ENCODE measurements at places on chromosomes 1 and 21.

DNA sequence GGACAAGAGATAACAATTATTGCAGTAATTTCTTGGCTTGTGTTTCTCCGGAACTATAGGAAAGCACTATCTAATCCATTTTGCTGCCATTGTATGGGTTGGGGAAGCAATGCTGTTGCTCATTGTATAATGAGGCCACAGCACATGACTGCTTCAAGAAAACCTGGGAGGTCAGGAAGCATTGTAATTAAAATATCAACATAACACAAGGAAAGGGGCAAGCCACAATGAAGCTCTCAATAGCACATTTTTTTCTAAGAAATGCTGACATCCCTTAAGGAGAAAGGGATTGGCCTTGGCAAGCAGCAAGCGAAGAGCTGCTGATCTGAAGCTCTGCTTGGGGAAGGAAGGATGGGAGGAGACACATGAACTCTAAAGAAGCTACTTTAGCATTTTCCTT is 44.0 kb downstream of the PLPP3 start:
- no peak for DNase-seq

- no peak for DNase-seq
Measured at GRCh38 chr1:17636612-17637011, 97.1 kb downstream of the ARHGEF10L start.

DNA sequence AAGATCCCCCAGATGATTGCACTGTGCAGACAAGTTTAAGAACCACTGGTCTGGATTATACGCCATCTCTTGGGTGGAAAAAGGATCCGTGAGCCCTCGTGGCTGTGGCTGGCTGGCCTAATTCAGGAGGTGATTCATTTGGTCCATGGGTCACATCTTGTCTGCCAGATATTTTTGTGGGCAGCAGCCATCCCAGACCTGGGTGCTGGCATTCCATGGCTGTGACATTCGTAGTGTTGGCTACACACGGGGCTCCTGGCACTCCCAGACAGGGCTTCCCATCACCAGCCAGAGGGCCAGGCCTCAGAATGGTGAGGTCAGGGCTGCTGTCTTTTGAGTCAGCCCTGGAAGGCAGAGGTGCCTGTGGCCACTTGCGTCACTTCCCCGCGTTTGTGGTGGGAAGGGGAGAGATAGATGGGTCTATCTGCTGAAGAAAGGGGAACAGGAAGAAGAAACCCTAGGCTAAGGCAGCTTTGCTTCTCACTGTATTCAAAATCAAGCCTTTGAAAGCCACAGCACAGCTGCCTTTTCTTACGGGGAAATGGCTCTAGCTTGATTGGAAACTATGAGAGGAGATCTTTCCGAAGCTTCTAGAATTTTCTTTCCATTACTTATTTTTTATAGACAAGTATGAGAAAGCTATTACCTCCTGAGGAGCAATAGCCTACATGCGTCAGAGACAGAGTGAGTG is 32.4 kb downstream of the EIF2D start:
- peak; percentile 61 for DNase-seq

GRCh38 chr1:236092899-236093298 is 28.0 kb upstream of the NID1 start:
- DNase-seq, result no peak

DNA sequence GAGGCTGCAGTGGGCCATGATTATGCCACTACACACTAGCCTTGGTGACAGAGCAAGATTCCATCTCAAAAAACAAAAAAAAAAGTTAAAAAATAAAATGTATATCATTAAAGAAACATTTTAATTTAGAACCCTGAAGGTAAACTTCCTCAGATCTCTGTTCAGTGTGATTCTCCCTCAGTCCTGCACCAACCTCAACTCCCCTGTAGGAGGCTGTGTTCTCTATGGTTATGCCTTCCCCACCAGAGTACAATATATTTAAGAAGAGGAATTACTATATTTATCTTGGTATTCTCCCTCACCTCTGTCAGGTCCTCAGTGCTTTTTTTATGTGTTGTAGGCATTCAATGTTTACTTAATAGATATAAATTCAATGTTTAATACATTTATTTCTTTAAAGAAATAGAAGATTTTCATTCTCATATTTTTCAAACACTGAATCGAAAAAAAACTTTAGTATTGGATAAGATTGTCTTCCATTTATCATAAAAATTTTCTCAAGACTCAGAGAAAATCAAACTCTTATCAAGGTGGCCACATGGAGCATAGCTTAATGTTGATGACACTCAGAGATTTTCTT is 4.8 kb upstream of the LRRC8B start:
- DNase-seq, result no peak

DNA sequence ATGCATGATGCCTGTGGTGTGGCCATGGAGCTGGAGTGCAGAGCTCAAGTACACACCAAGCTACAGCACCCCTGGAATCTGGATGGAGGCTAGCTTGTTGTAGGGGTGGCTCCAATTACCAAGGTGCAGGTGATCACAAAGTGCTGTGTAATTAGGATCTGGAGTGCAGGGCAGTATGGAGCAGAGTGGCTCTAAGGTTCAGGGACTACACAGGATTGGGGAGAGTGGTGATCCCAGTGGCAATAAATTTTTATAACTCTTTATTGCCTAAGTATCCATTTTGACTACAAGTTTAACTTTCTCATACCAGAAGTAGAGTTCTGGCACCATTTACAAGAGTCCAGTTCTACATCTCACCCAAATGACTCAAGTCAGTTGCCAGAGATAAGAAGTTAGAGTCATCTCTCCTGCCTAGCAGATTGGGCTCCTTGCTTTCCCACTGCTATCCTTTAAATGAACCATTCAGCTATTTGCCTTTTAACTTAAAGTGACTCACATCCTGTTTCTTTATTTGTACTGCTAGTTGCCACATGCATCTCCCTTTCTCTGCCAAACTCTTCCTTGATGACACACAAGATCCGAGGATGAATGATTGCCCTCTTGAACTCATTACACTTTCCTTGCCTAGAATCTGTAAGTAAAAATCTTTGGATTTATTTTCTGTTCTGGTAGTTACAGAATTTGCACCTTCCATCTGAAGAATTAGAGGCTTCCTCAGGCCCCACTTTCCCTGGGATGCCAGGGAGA is 427.2 kb downstream of the KCNT2 start:
- DNase-seq, result no peak

GRCh38 chr1:239262538-239262937 is 123.8 kb upstream of the CHRM3 start:
- no peak for DNase-seq

DNA sequence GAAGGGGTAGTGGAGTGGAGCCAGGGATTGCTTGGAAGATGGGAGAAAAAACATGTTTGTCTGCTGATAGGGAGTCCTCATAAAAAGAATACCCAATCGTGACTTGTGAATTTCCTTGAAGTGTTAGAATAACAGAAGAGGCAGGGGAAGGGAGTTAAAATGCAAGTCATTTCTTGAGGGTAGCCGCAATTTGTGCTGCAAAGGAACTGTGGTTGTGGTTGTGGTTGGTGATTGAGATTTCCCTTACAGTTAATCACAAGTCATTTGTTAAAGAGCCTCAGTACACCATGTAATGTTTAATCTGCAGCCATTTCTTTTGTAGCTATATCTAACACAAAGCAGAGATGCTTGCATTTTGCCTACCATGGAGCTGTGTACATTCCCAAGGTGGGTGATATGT is 38.5 kb upstream of the EGLN1 start:
- DNase-seq, result peak; percentile 28

Data from stimulated activated CD8-positive, alpha-beta memory T cell treated with anti-CD3 and anti-CD28 coated beads, Interleukin-4, amount 100 ng/mL, for 1 hour (primary cell).